Calu3 (cell line): ENCODE measurements at places on chromosomes 3 and 15. TPM values are rescaled to one million over a fixed set of nuclear protein-coding genes. Genes with fewer than 3 reads are reported as not detected.

DNA sequence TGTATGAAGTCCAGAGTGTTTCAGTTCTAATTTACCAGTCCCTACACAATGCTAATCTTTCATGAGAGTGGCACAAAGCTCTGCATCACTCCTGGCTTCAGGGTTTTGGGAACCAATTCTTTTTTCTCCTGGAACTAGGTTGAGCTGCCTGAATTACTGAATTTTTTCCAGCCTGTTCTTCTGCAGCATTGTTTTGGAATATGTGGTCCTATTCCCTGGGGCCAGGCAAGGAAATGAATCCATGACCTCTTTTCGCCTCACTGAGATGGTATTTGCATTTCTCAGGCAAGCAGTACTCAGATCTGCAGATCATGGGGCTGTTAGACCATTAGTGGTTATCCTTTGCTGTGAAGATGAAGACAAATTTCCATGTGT, 25.6 kb upstream of the GPR171 start:
- no peaks in the 10 kb centered on the region for H3K36me3 ChIP-seq
- no peak for DNase-seq
- H3K4me1 ChIP-seq = peaks cover 23% of the 10 kb centered on the region
- no peak overlapping the region for H3K27ac ChIP-seq

DNA sequence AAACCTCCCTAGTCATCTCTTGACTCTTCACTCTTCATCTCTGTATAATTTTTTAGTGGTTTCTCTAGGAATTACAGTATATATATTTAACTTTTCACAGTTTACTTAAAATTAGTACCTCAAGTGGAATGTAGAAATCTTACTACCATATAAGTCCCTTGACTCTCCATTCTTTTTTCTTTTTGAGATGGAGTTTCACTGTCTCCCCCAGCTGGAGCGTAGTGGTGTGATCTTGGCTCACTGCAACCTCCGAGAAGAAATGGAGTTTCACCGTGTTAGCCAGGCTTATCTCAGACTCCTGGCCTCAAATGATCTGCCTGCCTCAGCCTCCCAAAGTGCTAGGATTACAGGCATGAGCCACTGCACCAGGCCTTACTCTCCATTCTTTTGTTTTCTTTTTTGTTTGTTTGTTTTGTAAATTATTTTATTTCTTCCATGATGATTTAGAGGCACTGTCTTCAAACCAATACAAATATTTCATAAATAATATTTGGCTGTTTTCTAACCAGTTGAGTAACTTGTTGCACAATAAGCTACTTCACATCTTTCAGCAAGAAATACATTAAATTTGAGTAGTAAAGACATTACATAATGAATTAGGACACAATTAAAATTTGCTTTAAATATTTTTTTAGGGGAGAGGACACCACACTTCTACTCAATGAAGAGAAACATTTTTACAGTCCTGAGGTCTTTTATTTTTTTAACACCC, 144.8 kb downstream of the RBPMS2 start:
- no peak overlapping the region for H3K27ac ChIP-seq
- DNase-seq = no peak
- no peak overlapping the region for H3K4me3 ChIP-seq
- no peaks in the 10 kb centered on the region for H3K27me3 ChIP-seq
- peaks cover 32% of the 10 kb centered on the region for H3K36me3 ChIP-seq

DNA sequence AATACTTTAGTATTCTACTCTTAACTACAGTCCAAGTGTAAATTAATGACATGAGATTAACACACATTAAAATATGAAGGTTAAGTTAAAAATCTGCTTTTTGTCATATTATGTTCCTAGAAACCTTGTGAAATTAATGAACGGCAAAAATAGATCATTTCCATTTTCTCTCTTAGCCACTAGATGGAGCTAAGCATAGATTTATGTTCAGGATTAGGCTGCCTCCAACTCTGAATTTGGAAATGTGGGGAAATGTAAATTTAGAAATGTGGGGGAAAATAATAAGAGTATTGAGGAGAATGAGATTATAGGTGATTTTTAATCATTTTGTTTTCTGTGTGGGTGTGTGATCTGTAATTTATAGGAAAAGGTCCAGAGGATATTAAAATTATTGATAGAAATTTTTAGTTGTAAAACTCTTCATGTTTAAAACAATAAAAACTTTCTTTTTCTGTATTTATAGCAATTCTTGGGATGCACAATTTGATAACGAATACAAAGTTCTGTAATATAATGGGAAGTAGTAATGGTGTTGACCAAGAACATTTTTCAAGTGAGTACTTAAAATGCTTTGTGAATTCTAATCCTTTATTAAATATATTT, 59.2 kb downstream of the TMOD3 start:
- H3K27me3 ChIP-seq = no peaks in the 10 kb centered on the region
- DNase-seq = no peak
- H3K27ac ChIP-seq = no peak overlapping the region
- peaks cover 19% of the 10 kb centered on the region for H3K36me3 ChIP-seq
- no peaks in the 10 kb centered on the region for H3K4me1 ChIP-seq

GRCh38 chr3:128684986-128685726, 34.5 kb upstream of the RPN1 start:
- peaks cover 15% of the 10 kb centered on the region for H3K36me3 ChIP-seq
- H3K27me3 ChIP-seq = no peaks in the 10 kb centered on the region
- peaks cover 10% of the 10 kb centered on the region for H3K4me1 ChIP-seq
- H3K4me3 ChIP-seq = no peak overlapping the region
- no peak overlapping the region for H3K27ac ChIP-seq

GRCh38 chr3:151899996-151900395, 26.6 kb downstream of the SUCNR1 start:
- H3K4me3 ChIP-seq = no peak overlapping the region
- no peak for DNase-seq
- H3K36me3 ChIP-seq = no peaks in the 10 kb centered on the region
- no peaks in the 10 kb centered on the region for H3K27me3 ChIP-seq

GRCh38 chr3:43638594-43639447, 17.0 kb upstream of the ANO10 start:
- DNase-seq = peak; percentile 79
- peaks cover 8% of the 10 kb centered on the region for H3K4me1 ChIP-seq
- no peaks in the 10 kb centered on the region for H3K27me3 ChIP-seq
- H3K36me3 ChIP-seq = peaks cover 5% of the 10 kb centered on the region
- H3K27ac ChIP-seq = peak overlapping the region; percentile 69

DNA sequence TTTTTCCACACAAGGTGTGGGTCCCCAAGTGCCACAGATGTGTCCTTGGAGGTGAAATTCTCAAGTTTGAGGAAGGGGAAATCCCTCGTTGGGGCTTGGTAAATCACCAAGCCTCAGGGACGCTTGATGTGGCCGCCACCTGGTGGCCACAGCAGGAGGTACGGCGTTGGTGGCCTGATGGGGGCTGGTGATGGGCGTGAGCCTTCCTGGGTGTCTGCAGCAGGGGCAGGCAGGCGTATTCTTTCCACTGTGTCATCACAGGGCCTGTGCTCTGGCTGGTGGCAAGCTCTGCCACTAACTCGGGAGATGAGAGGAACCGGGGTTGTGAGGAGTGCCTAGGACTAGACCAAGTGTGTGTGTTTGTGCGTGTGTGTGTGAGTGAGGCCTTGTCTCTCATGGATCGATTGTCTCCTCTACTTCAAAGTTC, 4.2 kb downstream of the ACOX2 start:
- H3K36me3 ChIP-seq = peaks cover 8% of the 10 kb centered on the region
- H3K27me3 ChIP-seq = no peaks in the 10 kb centered on the region
- H3K4me3 ChIP-seq = no peak overlapping the region
- H3K4me1 ChIP-seq = peaks cover 34% of the 10 kb centered on the region
- DNase-seq = peak; percentile 82

GRCh38 chr3:149701977-149702350, 44.1 kb upstream of the WWTR1 start:
- no peak for DNase-seq
- no peaks in the 10 kb centered on the region for H3K27me3 ChIP-seq
- H3K4me1 ChIP-seq = no peaks in the 10 kb centered on the region

- H3K4me3 ChIP-seq = peak overlapping the region; percentile 75
- DNase-seq = no peak
Observed at GRCh38 chr3:154119951-154120350, 1.2 kb upstream of the ARHGEF26 start.

- H3K4me1 ChIP-seq = no peaks in the 10 kb centered on the region
- H3K27ac ChIP-seq = no peak overlapping the region
- DNase-seq = no peak
- H3K36me3 ChIP-seq = no peaks in the 10 kb centered on the region
Observed at GRCh38 chr3:62154457-62155148, 218.7 kb downstream of the FEZF2 start.

GRCh38 chr3:50365080-50365841, 5.9 kb upstream of the TMEM115 start:
- H3K27ac ChIP-seq = no peak overlapping the region
- peak; percentile 87 for DNase-seq
- no peaks in the 10 kb centered on the region for H3K4me1 ChIP-seq

GRCh38 chr3:168615493-168616020, 519.8 kb upstream of the GOLIM4 start:
- H3K27ac ChIP-seq = no peak overlapping the region
- H3K36me3 ChIP-seq = no peaks in the 10 kb centered on the region
- no peaks in the 10 kb centered on the region for H3K27me3 ChIP-seq
- H3K4me1 ChIP-seq = no peaks in the 10 kb centered on the region
- no peak overlapping the region for H3K4me3 ChIP-seq
- no peak for DNase-seq

DNA sequence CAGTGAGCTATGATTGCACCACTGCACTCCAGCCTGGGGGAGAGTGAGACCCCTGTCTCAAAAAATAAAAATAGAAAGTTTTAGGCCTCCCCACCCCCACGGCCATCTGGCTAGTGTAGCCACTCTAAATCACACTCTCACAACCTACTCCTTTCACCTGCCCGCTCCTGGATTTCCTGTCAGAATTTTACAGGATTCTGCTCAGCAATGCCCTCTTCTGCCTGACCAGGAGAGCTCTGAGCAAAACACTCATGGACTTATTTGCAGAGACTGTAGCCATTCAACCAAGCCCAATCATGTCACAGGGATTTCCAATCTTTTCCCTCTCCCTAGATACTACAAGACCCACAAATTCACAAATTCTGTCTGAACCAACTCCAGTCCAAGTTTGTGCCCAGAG, 242.6 kb upstream of the TPRG1 start:
- peak; percentile 44 for DNase-seq
- no peaks in the 10 kb centered on the region for H3K36me3 ChIP-seq
- H3K4me1 ChIP-seq = peaks cover 7% of the 10 kb centered on the region
- H3K4me3 ChIP-seq = no peak overlapping the region
- no peak overlapping the region for H3K27ac ChIP-seq
- no peaks in the 10 kb centered on the region for H3K27me3 ChIP-seq

DNA sequence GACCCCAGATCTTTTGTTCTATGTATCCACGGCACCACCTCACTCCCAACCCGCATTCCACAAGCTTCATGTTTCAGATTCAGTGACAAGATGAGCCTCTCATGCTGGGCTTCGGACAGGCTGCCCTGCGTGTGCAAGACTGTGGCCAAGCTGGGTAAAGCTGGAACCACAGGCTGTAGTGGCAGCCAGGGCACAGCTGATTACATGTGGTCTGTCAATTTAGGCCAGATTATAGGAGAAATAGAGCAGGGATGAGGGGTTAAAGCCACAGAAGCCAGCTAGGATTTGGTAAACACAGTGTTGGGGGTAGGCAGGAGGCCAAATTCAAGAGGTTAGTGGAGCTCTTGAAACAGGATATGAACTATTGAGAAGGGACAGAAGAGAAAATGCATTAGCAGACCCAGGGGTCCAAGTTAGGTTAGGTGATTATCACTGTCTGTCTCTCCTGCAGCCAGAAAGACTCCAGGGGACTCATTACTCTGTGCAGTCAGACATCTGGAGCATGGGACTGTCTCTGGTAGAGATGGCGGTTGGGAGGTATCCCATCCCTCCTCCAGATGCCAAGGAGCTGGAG, 12.9 kb downstream of the SNAPC5 start:
- no peak overlapping the region for H3K27ac ChIP-seq
- H3K36me3 ChIP-seq = peaks cover 39% of the 10 kb centered on the region
- DNase-seq = no peak
- peaks cover 36% of the 10 kb centered on the region for H3K4me1 ChIP-seq
- H3K4me3 ChIP-seq = no peak overlapping the region

- H3K27ac ChIP-seq = no peak overlapping the region
- H3K4me3 ChIP-seq = no peak overlapping the region
- H3K36me3 ChIP-seq = no peaks in the 10 kb centered on the region
- no peaks in the 10 kb centered on the region for H3K4me1 ChIP-seq
Observed at GRCh38 chr3:32960404-32961170, 9.1 kb downstream of the CCR4 start.

DNA sequence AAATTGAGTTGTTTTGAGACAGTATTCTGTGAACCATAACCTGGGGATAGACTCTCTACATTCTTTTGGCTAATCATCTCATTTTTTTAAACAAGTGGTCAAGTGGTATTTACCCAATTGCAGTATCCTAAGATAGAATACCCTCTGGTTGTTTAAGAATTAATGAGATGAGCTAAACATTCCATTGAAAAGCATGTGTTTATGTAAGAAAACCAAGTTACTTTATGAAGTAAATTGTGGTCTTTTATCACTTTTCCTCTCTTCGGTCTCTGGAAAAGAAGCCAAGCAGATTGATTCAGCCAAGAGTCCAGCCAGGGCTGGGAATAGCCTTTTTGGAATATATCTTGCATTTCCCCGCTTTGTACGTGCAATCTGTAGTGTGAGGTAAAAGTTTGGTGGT, 185.7 kb upstream of the TOPAZ1 start:
- no peak overlapping the region for H3K4me3 ChIP-seq
- no peak overlapping the region for H3K27ac ChIP-seq
- no peaks in the 10 kb centered on the region for H3K36me3 ChIP-seq
- peaks cover 13% of the 10 kb centered on the region for H3K4me1 ChIP-seq
- no peak for DNase-seq

- H3K4me3 ChIP-seq = no peak overlapping the region
- H3K36me3 ChIP-seq = peaks cover 5% of the 10 kb centered on the region
- no peak overlapping the region for H3K27ac ChIP-seq
- peaks cover 26% of the 10 kb centered on the region for H3K4me1 ChIP-seq
- DNase-seq = peak; percentile 56
Observed at GRCh38 chr15:101613130-101614000, 38.8 kb downstream of the TM2D3 start.

RASGRP1 gene
- total RNA-seq = 9.0 and 15.1 TPM in 2 replicates

UPK1B gene
- total RNA-seq = 26.9 and 32.8 TPM in 2 replicates

ARHGEF26 gene
- total RNA-seq = 19.0 and 21.4 TPM in 2 replicates

NOX5 gene
- total RNA-seq = 0.14 and 0.20 TPM in 2 replicates

CCR3 gene
- 0.17 TPM in 1 of 2 replicates, not detected in the other for total RNA-seq

LRRC31 gene
- 2.8 and 3.3 TPM in 2 replicates for total RNA-seq
